ENCODE measurements at places on chromosomes 12 and 14.

DNA sequence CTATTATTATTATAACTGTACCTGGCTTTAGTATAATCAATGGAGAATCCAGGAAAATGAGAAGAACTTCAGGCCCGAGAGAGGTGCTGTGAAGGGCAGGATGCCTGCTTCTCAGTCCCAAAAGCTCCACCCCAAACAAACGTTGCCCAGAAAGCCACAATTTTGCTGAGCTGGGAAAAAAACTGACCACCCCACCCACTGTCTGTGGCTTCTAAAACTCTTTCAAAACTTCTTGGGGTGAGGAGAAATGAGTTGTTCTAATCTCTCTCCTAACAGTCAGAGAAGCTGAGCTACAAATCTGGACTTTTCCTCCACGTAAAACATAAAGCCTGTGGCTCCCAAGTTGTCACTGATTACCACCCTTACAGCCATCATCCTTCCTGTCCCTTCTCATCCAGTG, 13.4 kb downstream of the VDR start:
- DNase-seq = no peak

GRCh38 chr14:63745858-63746425, 18.1 kb upstream of the SGPP1 start:
- no peak for DNase-seq

GRCh38 chr12:591167-592023, 71.8 kb downstream of the NINJ2 start:
- no peak for DNase-seq

- no peak for DNase-seq
Observed at GRCh38 chr14:101926620-101927019, 37.8 kb upstream of the DYNC1H1 start.

DNA sequence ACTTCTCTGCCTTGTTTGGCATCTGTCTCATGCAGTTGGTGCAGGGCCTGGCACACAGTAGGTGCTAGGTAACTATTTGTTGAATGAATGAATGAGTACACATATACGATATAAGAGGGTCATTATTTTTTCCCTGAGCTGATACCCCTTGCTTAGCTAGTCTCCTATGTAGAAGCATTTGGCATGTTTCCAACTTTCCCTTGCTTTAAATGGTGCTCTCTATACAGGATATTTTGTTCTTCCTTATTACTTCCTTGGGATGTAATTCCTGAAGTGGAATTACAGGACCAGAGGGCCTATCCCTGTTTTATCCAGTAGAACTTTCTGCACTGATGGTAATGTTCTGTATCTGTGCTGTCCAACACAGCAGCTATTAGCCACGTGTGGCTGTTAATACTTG, 250.1 kb upstream of the PWP1 start:
- DNase-seq = no peak

DNA sequence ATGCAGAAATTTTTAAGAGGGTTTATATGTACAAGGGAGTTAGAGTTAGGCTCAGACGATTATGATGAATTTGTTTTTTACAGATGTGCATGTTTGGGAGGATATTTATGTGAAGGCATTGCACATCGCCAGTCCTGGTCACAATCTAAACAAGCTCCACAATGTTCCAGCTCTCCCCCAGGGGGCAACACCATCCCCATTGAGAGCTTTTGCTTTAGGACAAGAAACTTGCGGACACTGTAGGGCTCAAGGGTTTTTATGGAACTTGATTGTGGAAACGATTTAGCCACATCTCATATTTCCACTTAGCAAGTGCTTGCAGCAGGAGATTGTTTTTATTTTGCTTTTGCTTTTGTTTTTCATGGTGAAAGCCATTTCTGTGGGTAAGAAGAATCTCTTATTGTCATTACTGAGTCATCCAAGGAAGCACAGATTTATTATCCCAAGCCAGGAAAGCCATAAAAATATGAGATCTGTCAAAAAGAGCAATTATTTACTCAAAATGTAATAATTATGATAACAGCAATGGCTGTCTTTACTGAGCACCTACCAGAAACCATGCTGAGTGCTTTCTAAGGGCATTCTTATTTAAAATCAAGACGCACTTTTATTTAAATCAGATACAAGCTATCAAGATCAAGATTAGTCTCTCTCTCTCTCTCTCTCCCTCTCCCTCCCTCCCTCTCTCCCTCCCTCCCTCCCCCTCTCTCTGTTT, 276.7 kb upstream of the SRRM4 start:
- DNase-seq = peak; percentile 49

DNA sequence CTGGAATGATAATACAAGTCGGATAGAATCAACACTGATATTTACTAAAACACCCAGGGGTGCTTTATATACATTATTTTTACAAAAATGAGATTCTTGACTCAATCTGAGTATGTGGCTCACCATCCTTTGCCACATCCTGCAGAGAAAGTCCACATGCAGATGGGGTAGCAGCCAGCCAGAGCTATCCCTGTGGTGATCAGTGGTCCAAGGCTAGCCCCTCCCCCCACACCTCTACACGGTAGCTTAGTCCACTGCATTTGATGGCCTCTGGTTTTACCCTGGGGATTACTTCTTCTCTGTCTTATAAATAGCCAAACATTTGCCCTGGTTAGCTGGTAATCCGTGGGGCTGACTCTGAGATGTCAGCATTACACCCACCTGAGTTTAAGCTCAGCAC, 28.1 kb upstream of the TTC7B start:
- DNase-seq = no peak

- DNase-seq = no peak
Observed at GRCh38 chr12:77734214-77734883, 96.3 kb upstream of the NAV3 start.

- peak; percentile 49 for DNase-seq
Observed at GRCh38 chr12:67358781-67359338, 89.7 kb downstream of the CAND1 start.

Measured in NCI-H187 (cell line).